ENCODE measurements at places on chromosomes 6 and 20.

DNA sequence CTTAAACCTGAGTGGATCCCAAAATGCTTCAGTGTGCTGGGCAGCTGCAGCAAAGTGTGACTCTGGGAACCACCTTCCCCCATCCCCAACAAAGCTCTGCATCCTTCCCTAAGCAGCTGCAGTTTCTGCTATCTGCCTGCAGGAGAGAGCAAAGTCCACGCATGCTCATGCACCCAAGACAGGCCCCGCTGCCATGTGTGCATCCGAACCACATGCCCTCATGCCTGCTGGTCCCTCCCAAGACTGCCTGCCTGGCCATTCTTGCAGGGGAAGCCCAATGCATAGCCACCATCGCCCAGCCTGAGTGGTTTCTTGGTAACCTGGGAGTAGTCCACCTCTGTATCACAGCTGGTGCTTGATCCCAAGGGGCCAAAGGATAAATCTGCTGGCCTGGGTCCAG, 94.3 kb upstream of the OLIG3 start:
- DNase-seq, result no peak

DNA sequence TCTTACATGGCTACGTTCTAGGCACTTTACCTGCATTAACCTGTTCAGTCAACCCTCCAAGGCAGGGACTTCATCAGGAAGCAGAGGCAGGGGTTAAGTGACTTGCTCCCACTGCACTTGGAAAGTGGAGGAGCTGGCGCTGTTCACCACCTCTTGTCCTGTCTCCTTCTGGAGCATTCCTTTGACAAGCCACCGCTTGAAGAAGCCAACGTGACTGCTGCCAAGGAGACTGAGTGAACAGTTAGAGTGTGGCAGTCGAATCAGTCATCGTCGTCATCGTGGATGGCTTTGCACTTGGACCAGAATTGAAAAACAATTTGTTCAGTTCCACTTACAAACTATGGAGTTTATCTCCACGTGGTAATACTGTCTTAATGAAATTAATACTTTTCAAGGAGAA, 60.9 kb downstream of the TULP4 start:
- DNase-seq, result no peak

GRCh38 chr6:29663300-29664042, 6.6 kb downstream of the MOG start:
- no peak for DNase-seq

GRCh38 chr6:140401761-140402160, 1027.3 kb upstream of the CITED2 start:
- no peak for DNase-seq

GRCh38 chr20:44916586-44916985, 6.7 kb downstream of the PABPC1L start:
- DNase-seq, result no peak

- DNase-seq, result no peak
Observed at GRCh38 chr20:59032713-59033059, 551 bp upstream of the ATP5F1E start.

DNA sequence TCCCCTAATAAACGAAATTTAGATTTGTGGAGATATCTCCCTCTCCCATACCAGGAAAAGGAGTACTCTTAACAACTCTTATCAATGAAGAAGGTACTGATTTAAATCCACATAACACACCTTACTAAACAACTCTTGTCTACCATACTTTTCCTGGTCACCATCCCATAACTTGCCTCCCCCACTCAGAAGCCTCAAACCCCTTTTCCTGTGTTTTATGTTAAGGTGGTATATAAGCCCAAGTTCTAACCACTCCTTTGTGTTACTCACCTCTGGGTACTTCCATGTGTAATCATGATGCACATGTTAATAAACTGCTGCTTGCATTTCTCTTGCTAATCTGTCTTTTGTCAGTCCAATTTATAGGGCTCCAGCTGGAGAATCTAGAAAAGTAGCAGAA, 330.7 kb downstream of the CD83 start:
- no peak for DNase-seq

- no peak for DNase-seq
Observed at GRCh38 chr6:94065707-94066337, 646.5 kb upstream of the EPHA7 start.

GRCh38 chr6:145212813-145213212, 522.5 kb downstream of the EPM2A start:
- DNase-seq, result no peak

- no peak for DNase-seq
Observed at GRCh38 chr6:161584051-161584450, 310.2 kb upstream of the AGPAT4 start.

DNA sequence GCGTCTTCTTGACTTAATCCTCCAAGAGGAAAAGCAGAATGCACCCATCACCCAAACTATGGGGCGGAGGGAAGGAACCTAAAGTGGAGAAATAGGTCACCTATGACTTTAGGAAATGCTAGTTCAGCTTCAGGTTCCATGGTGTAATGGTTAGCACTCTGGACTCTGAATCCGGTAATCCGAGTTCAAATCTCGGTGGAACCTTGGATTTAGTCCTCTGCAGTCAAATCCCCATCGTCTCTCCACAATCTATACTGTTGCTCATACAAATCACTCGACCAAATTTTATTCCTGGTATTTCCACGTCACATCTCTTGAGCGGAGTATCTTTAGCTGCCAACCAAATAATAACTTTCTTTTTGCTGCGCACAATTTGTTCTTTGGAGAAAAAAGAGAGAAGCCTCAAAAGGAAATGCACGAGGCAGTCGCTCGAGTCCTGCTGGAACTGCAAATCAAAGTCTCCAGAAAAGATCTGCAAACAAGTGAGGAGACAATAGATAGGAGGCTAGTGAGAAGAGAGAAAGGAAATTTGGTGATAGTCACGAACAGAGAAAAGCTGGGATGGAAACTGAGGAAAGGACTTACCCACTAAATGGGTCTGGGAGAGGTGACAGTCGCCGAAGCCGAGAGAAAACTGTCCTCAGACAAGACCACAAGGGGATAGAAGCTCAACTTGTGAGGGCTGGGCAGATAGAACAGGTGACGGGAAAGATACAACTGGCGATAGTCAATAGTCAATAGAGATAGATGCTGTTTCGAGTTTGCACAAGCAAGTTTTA, 16.6 kb downstream of the POM121L2 start:
- no peak for DNase-seq

DNA sequence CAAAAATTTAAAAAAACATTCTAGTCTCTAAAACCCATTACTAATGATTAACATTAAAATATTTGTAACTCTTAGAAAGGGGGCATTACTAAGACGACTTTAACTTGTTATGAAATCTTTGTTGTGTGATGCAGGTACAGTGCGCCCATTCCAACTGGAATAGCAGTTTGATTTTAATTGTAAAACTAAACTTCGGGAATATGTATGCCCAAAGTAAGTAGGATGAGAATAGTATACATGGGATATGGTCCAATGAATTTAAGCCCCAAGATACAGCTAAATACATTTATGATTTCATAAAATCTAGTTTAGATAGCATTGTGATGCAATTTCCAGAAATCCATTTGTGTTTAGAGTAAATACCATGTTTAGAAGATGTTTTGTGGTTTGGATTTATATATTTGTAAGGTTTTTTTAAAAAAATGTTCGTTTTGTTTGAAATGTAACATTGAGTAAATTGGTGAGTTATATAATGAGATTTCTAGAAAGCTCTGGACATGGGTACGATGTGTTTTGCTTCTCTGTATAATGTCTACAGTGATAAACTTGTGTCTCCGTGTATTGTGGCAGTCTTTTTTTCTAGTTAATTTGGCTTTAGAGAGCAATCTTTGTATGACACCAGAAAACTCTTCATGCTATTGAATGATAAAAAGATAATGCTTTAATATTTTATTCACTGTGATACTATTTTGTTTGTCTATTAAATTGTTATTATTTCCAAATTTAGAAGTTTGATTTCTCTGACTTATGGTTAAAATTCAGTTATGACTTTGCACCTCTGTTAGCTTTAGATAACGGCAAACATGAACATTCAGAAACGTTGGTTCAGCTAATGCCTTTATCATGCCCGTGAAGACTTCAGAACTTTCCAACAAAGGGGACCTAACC, 54.8 kb downstream of the RNF182 start:
- DNase-seq, result no peak

GRCh38 chr6:15246217-15246665, 372 bp downstream of the JARID2 start:
- DNase-seq, result no peak

DNA sequence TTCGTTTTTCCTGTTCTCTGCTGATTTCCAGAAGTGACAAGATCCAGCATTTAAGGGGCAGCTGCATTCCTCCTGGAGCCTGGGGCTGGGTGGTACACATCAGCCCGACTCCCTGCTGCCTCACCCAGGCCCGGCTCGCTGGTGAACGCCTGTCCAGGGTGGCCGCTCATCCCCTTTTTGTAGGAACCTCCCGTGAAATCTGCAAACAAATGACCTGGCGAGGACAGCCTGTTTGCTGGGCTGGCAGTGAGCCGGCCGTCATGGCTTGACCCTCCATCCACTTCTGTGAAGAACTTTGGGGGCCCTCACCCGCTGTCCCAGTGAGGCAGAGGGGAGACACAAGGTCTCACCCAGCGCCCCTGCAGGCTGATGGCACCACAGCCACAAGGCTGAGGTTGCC, 39.0 kb downstream of the PYGB start:
- DNase-seq, result peak; percentile 1

- DNase-seq, result no peak
Observed at GRCh38 chr6:90941885-90942284, 355.0 kb upstream of the MAP3K7 start.

DNA sequence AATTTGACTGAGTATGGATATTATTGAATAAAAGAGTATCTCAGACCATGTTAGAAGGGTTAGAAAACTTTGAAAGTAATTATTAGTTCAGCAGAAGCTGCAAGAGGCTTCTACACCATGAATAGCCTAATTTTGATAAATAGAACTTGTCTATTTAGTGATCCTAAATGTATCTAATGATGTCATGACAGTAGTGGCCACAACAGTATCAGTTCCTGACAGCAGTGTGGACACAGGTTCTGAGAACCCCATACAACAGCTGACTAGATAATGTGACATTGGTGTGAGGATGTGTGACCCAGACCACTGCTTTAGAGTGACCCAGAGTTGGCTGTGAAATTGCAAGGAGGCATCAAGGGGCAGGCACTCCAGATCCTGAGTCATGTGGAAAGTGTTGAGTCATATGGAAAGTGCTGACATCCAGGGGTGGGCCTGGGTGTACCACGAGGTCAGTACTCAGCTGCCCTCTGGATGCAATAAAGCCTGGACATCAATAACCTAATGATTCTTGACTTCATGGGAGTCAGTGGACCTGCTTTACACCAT, 754.7 kb downstream of the DHX35 start:
- no peak for DNase-seq

GRCh38 chr6:19851241-19852089, 14.3 kb downstream of the ID4 start:
- no peak for DNase-seq

DNA sequence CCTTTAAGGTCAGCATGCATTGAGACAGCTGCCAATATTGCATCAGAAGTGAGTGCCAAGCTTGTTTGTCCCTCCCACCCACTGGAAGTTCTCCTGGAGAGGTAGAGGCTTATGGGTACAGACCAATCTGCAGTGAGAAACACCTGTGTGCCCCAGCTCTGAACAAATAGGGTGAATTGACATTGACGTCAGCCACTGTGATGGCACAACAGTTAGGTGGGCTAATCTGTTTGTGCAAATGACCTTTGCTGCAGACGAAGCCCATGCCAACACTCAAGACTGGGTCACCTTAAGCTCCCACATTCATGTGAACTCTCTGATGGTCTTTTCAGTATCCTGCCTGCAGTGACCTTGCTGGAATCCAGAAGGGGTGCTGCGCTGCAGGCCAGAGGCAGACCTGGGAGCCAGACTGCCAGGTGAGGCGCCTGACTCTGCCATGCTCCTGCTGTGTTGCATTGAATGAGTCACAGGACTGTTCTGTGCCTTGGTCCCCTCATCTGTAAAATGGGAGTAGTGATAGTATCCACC, 99.9 kb downstream of the ALDH8A1 start:
- DNase-seq, result no peak

DNA sequence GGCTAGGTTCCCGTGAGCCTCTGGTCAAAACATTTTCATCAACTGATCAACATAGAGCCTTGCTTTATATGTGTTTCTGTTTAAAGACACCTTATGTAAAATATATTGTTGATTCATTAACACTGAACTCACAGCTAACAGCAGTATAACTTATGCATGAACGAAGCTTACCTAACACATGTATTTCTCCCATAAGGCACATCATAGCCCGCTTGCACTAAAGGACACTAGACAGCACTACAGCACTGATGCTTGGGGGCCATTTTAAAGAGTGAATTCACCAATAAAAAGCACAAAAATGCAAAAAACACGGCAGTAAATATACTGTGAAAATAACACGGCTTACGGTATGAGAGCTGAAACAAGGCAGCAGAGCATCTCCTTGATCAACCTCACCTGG, 4.0 kb downstream of the FLOT1 start:
- no peak for DNase-seq

DNA sequence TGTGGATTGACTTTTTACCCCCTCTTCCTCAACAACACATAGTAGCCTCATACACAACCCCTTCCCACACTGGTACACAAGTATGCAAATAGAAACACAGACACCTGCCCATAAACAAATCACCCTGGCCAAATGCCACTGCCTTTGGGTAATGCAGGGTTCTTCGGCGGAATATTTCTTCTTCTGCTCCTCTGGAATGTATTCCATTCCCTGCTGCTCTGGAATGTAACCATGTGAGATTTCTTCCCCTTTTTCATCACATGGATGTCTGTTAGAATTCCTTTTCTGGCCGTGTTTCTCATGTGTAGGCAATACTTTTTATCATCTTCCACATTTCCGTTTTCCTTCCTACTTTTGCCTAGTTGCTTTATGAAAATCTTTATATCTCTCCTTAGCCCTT, 76.1 kb upstream of the TPD52L1 start:
- DNase-seq, result no peak

Measured in activated CD4-positive, alpha-beta T cell treated with anti-CD3 and anti-CD28 coated beads for 36 hours (primary cell).